ENCODE measurements at places on chromosomes 3 and 15.

DNA sequence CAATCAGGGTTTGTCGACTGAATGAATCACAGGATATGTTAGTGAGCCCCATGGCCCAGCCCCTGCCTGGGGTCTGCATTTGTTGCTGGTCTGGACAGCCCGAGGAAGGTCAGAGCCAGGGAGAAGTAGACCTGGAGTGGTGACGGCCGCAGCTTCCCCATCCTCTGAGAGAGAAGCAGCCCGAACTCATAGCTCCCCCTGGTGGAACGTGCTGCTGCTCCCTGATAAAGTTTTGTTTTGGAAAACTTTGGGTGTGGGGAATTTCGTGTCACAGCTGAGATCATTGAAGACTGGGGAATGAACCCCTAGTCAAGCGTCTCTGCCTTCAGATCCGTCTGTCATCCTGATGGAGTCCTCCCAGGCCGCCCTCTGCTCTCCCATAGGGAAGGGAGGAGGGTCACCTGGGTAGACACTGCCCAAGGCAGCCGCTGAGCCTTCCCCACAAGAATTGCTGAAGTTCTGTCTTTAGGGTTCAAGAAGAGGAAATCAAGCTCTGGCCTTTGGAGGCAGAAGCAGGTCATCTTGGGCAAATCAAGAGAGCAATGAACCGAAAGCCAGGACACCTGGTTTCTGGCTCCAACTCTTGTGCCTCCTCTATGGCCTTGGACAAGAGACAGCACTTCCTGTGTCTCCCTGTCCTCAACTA lies 60.5 kb downstream of the GLDN start:
- peak; percentile 7 for DNase-seq

- DNase-seq, result no peak
These were observed 6.4 kb upstream of the RARRES1 start for GRCh38 chr3:158738653-158739052.

DNA sequence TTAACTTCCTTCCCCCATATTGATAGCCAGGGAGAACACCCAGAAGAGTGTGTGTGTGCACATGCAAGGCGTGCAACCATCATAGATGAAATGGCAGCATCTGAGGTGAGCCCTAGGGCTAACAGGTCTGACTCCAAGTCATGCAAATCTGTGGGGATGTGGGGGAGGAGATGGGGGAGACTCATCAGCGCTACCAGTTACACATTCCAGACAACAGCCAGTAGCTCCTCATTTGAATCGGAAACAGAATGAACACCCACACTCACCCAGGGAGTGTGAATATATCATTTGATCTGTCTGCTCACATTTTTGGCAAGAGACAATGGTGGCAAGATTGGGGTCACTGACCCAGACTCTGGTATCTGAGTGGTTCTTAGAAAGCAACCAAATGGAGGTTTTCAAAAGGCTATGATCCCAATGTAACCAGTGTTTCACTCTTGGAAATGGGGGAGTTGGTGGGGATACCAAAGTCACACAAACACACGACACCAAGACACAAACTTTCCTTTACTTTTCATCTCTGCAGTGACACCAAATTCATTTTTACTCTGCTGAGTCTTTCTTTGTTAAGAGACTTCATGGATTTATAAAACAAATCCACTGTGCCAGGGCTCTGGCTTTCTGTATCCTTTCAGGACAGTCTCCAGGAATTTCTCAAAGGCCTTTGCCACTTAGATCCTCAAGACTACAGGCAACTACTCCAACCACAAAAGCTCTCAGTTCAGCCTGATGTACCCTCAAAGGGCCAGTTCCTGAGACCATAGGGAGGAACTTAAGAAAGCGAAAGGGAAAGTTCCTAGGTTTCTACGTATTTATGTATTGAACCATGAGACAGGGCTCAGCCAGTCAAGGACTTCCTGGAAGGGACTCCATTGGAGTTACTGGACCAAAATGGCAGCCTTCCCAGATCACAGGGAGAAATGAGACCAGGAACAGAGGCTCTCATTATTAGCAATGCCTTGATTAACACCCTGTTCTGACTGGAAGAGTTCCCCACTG lies 2.2 kb downstream of the CDCP1 start:
- DNase-seq, result no peak

DNA sequence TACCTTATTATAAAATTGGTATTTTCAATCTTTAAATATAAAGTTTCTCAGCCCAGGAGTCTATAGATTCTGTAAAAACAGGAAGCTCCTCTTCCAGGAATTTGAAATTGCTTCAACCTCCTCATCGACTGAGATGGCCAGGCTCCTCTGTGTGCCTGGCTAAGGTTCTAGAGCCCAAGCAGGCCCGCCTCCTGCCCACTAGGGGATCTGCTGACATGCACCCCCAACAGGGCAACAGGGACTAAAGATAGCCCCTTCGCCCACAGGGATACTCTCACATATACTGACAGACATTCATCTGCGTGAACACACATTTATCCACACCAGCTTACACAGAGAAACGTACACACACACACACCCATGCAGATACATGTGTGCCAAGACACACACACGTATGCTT lies 183.1 kb upstream of the TLE3 start:
- DNase-seq, result no peak

Data from activated CD4-positive, alpha-beta T cell treated with anti-CD3 and anti-CD28 coated beads, Interleukin-2, amount 50 U/mL, for 48 hours (primary cell).